Brain microvascular endothelial cell (primary cell): ENCODE measurements at places on chromosomes 1 and 21.

GRCh38 chr1:117930173-117930447, 571 bp downstream of the WDR3 start:
- DNase-seq: no peak

DNA sequence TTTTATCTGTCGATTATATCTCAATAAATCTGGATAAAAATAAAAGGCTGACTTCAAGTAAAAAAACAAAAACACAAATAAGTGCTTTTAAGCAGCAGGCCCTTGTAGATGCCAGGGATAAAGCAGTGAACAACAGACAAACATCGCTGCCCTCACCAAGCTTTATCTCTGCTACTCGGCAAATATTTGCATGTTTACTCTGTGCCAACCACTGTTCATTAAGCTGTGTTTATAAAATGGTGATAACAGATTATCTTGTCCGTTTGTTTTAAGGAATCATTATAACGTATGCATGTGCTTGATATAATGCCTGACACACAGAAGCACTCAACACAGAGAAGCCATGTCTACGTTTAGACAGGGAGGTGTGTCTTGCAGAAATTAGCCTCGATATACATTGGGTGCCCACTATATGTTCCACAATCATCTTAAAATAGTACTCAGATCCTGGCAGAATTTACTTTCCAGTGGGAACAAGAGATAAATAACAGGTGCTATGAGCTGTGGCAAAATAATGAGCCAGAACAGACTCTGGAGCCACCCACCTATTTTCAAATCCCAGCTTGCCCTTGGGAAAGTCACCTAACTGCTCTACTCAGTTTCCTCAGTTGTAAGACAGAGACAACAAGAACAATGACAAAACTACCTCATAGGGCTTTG, 47.2 kb downstream of the TRIT1 start:
- no peak for DNase-seq

DNA sequence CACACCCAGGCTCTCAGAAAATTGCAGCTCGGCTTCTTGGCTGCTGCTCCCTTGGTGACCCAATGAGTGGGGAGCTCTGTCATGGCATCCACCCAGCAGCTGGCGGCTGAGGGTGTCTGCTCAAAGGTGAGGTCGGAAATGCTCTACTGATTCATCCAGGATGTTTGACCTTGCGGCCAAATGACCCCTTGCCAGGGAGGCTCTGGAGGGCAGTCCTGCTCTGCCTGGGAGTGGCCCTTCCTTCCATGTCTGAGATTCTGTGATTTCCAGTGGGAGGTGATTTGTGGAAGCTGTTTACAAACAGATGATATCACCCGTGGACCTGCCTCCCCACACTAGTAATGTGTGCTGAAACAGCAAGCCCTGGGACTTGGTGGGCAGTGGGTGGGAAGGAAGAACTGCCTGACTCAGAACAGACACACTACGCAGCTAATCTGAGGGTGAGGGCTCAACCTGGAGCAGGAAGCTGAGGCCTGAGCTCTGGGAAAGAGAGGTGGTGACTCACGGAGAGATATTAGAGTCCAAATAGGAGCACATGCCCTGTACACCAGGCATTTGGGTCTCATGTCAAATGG, 3.0 kb downstream of the CRCT1 start:
- DNase-seq: no peak

DNA sequence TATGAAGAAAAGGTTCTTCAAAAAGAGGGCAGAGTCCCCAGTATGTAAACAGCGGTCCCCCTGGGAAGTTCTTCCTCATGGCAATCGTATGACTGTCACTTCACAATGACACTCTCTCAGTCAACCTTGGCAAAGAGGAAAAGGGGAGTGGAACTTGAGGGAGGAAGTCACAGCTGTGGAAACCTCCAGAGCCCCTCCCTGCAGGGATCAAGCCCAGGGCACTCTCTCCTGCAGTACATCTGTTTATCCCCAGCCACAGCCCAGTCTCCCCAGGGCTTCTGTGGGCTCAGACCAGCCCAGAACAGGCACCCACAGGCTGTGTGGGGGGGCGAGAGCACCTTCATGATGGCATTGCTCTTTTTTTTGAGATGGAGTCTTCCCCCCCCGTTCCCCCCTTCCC, 2.0 kb downstream of the ATP13A2 start:
- DNase-seq: no peak

DNA sequence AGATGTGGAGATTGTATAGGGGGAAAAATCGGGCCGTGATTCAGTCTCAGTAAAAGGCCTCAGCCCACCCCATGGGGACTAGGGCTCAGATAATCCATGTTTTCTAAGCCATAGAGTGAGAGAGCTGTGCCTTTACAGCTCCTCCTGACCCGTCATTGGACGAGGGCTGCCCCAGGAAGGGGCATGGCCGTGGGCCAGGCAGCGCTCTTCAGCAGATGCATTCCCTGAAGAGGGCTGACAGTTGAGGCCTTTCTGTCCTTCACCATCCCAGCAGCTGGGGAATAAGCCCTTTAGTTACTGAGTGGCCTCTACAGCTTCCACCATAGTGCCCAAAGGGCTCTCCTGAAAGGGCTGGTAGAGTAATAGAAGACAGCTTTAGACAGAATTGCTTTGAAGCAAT, 57.2 kb downstream of the ST3GAL3 start:
- no peak for DNase-seq

GRCh38 chr1:6960291-6960811, 175.1 kb downstream of the CAMTA1 start:
- no peak for DNase-seq

GRCh38 chr21:46038341-46038829, 56.8 kb downstream of the COL6A1 start:
- DNase-seq: no peak

GRCh38 chr1:195909061-195909460, 699.2 kb downstream of the KCNT2 start:
- DNase-seq: no peak

- no peak for DNase-seq
Measured at GRCh38 chr1:22444856-22445255, 6.8 kb upstream of the ZBTB40 start.

DNA sequence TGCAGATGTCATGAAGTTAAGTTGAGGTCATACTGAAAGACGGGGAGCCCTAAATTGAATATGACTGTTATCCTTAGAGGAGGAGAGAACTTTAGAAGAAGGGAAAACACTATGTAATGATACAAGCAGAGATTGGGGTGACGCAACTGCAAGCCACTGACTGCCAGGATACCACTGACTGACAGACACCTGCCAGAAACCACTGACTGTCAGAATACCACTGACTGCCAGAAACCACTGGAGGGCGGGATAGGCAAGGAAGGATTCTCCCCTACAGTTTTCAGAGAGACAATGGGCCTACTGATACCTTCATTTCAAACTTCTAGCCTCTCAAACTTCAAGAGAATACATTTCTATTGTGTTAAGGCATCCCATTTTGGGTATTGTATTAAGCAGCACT, 388.7 kb downstream of the USH2A start:
- no peak for DNase-seq

- no peak for DNase-seq
Measured at GRCh38 chr1:183244466-183244865, 58.4 kb downstream of the LAMC2 start.

- DNase-seq: peak; percentile 14
Measured at GRCh38 chr1:52159033-52159789, 17.3 kb downstream of the ZFYVE9 start.
